Umbilical cord (tissue), 2 donors: ENCODE measurements at places on chromosomes 4 and X. TPM values are rescaled to one million over a fixed set of nuclear protein-coding genes. Genes with fewer than 3 reads are reported as not detected.
A peak's percentile ranks its signal among the peaks of the same experiment; 100 is the strongest.

Gene IL1RAPL1
- total RNA-seq: 0.24 TPM

Gene CD38
- 9.6 TPM for total RNA-seq

Gene TMSB15C
- total RNA-seq: 5.3 TPM

Gene UTP14A
- 9.6 TPM for total RNA-seq

GRCh38 chrX:5236096-5236495 lies 992.6 kb downstream of the NLGN4X start:
- no peak for DNase-seq

DNA sequence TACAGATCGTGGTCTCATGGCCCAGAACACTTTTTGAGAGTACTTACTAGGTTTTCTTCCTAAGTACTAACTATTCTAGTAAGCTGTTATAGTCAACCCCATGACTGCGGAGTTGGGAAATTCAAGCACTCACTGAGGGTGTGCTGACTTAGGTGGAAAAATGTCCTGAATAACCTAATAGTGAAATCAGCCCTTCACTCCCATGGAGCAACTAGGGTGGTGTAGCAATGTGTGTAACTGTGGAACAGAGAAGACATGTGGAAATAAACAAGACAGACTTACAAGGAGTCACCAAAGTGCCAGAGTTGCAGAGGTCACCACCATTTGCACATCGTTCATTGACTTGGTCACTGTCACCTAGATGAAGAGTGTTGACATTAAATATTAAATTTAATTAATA lies 12.1 kb upstream of the VSIG4 start:
- no peak for DNase-seq

DNA sequence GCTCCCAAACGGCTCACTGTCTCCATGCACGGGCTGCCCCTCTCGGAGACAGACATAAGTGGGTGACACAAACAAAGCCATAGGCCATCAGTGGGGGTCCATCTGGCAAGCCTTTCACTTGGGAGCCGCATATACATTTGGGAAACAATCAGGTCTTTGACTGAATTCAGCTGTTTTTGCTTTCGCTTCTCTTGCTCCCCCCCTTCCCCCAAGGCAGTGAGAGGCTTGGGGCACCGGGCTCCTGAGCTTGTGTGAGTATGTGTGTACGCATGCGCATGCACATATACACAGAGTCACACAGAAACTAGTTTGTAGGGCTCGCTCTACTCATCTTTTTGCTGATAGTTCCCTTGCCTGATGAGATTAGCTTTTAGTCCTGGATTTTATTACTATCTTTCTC lies 284.4 kb downstream of the AFF2 start:
- peak; percentile 1 for DNase-seq

DNA sequence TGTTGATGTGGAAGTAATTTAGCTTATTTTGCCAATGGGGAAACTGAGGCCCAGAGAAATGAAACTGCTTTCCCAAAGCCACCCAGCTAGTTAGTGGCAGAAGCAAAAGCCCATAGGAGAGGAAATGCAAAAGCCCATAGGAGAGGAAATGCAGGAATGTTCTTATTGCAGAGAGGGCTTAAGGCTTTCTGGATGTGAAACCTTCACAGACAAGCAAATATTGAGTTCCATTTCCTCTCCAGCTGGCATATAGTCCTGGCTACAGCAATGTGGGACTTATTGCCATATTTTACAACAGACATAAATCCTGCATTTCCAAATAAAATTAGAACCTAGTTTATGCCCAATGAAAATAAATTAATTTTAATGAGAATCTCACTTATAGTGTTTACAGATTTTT lies 69.7 kb downstream of the TMEM154 start:
- DNase-seq: no peak

DNA sequence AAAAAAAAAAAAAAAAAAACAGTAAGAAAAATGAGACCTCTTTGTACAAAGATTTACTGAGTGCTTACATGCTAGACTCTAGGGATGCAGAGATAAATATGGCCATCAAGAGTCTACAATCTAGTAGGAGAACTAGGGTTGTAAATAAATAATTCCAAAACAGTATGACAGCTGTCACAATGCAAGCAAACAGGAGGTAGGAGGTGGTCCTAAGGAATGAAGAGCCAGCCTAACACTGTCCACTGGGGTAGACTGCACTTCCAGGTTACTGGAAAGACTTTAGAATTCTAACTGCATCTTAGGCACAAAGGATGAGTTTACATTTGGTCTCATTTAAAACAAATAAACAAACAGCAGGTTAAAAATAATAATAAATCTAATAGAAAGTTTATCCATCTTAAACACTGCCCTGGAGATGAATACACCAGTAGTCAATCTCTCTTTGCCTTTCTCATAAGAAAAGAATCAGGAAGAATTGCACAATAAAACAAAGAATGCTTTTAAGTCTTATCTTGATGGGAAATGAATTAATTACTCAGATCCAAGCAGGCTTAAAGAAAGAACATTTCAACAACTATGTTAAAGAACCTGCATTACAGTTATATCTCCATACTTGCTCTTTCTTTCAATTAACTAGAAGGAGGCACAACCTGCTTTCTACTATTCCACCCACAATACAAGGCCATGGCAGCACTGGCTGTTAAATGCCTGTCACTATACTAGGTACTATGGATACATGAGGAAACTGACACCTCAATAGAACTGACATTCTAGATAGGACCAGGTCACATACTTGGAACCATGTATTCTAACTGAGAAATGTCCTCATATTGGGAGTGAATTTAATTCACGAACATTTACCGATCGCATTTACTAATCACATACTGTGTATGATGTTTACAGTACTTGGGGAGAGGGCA lies 12.7 kb downstream of the ADGRA3 start:
- DNase-seq: no peak

DNA sequence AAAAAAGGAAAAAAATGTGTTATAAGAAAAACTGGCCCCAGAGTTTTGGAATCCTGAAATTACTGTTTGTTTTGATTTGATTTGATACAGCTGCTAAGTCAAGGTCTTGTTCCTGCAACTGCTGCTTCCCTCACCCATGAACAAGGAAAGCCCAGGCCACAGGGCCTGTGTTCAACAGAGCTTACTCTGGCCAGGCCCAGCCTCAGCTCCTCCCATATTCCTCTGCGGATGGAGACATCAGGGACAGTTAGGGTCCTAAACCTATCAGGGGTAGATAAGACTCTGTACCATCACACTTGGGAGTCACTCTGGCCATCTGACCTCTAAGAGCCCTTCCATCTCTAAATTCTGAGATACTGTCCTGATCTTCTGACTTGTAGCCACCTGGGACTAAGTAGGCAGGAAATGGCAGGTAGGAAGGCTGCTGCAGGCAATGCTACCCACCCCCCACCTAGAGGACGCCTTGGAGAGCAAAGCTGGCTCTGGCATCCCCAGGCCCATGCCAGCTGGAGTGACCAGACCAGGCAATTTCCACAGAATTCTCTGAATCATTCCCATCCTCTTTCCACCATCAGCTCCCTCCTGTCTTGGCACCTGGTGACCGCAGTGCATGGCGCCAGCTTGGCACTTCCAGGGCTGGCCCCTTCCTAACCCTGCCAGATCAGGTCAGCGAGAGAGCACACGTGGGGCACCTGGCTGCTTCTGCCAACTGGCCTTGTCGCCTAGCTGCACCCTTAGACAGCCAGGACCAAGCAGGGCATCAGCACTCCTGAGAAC lies 58.0 kb upstream of the TMEM33 start:
- no peak for DNase-seq

GRCh38 chr4:169251291-169252235 lies 19.2 kb downstream of the SH3RF1 start:
- DNase-seq: peak; percentile 42

- DNase-seq: no peak
Measured at GRCh38 chr4:71209161-71209560, 129.7 kb upstream of the SLC4A4 start.

- no peak for DNase-seq
Measured at GRCh38 chrX:131072871-131073571, 14.9 kb downstream of the ARHGAP36 start.
